Activated B cell treated with CpG ODN at 0.5 μM for 24 hours (primary cell): ENCODE measurements at places on chromosomes 2 and 18. TPM values are rescaled to one million over a fixed set of nuclear protein-coding genes. Genes with fewer than 3 reads are reported as not detected.

GRCh38 chr2:8527031-8527430, 154.8 kb upstream of the ID2 start:
- no peak for DNase-seq

- no peak for DNase-seq
Observed at GRCh38 chr2:142472382-142472781, 341.6 kb upstream of the LRP1B start.

GRCh38 chr18:52950155-52950554, 610.2 kb downstream of the DCC start:
- DNase-seq = no peak

GRCh38 chr18:11669271-11669947, 19.7 kb upstream of the GNAL start:
- no peak for DNase-seq

GRCh38 chr18:34990597-34990996, 50.6 kb upstream of the MAPRE2 start:
- no peak for DNase-seq

GRCh38 chr2:212409560-212409959, 129.0 kb downstream of the ERBB4 start:
- DNase-seq = no peak

- DNase-seq = no peak
Observed at GRCh38 chr18:51257150-51257549, 59.7 kb upstream of the MEX3C start.

The C18orf63 gene
- not detected in 2 replicates for total RNA-seq

The NFATC1 gene
- 49.0 and 52.6 TPM in 2 replicates for total RNA-seq

The GALNT5 gene
- not detected in 2 replicates for total RNA-seq
